Mesothelial cell of epicardium (in vitro differentiated cells): ENCODE measurements at places on chromosomes 1 and 21.

GRCh38 chr1:93708734-93709481 lies 27.3 kb upstream of the BCAR3 start:
- no peak for DNase-seq

DNA sequence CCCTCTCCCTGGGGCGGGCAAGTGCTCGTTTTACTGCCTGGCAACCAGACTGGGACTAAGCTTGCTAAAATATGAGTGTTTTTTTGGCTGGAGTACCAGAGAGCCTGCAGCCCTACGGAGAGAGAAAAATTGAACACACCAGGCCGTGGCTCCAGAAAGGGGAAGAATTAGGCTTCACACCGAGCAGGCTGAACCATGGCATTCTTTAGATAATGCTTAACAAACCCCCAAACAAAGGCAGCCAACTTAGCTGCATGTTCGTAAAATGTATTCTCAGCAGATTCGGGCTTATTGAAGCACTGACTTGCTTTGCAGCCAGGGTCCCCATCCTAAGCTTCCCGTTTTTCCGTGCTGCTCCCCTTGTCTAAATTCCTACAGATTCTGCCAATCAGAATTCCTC lies 76.6 kb downstream of the LMX1A start:
- DNase-seq, result no peak

DNA sequence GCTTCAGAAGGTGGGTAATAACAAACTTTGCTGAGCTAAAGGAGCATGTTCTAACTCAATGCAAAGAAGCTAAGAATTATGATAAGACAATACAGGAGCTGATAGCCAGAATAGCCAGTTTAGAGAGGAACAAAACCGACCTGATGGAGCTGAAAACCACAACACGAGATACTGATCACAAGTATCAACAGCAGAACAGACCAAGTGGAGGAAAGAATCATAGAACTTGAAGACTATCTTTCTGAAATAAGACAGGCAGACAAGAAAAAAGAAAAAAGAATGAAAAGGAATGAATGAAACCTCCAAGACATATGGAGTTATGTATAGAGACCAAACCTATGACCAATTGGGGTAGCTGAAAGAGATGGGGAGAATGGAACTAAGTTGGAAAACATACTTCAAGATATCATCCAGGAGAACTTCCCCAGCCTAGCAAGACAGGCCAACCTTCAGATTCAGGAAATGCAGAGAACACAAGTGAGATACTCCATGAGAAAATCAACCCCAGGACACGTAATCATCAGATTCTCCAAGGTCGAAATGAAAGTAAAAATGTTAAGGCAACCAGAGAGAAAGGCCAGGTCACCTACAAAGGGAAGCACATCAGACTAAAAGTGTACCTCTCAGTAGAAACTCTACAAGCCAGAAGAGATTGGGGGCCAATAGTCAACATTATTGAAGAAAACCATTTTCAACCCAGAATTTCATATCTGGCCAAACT lies 20.5 kb downstream of the CD84 start:
- DNase-seq, result no peak

GRCh38 chr1:107829036-107829770 lies 135.8 kb downstream of the VAV3 start:
- no peak for DNase-seq

- DNase-seq, result no peak
Observed at GRCh38 chr21:26777166-26777565, 68.0 kb downstream of the ADAMTS1 start.

DNA sequence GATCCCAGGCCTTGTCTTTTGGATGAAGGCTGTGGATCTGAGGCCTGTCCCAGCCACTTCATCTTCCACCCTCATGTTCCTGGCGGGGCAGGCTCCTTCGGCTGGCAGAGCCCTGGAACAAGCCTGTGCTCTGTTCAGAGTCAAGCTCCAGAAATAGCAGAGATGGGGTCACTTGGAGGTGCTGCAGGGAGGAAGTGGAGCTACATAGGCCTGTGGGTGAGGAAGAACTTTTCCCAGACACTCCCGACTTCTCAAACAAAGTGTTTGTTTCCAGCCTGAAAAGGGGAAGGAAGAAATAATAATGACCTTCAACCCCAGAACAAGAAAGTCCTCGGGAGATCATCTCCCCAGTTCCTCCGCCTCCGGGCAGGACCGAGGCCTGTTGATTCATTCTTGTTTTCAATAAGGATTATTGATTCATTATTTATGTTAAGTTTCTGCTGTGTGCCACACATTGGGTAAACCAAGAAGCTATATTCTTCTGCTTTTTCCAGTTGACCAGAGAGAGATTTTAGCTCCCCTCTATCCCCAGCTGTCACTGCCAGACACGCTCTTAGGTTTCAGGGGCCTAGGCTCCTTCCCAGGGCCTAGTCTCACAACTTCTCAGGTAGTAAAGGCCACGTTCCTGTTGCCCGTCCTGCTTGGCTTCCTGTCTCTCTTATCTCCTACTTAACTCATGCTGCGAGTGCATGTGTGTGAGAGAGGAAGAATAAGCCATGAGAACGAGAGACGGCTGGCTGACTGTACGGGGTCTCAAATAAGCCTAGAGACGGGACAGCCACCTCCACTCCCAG lies 16.9 kb downstream of the IKBKE start:
- DNase-seq, result no peak

DNA sequence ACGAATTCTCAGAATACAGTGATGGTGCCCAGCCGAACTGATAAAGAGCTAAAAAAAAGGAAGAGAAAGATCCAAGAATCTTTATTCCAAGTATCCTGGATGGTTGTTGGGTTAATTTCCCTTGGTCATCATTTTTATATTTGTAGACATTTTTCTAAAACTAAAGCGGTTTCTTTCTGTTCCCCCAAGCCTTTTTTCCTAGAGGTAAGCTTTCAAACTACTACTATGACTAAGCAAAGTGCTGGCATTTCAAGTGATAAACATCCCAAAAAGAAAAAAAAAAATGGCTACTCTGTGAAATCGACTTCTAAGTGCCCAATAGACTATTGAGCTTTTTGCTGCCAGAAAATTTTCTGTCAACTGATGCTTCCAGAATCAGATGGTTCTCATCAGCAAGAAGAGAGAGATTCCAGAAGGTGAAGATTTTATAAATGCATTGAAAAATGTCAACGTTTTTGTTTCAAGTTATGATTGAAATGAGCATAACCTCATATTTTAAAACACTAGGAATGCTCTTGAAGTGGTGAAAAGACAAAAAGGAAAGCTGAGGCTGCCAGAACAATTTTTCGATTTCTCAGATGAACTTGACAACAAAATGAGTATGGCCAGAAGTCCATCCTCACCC lies 96.1 kb upstream of the ZC3H11B start:
- no peak for DNase-seq

DNA sequence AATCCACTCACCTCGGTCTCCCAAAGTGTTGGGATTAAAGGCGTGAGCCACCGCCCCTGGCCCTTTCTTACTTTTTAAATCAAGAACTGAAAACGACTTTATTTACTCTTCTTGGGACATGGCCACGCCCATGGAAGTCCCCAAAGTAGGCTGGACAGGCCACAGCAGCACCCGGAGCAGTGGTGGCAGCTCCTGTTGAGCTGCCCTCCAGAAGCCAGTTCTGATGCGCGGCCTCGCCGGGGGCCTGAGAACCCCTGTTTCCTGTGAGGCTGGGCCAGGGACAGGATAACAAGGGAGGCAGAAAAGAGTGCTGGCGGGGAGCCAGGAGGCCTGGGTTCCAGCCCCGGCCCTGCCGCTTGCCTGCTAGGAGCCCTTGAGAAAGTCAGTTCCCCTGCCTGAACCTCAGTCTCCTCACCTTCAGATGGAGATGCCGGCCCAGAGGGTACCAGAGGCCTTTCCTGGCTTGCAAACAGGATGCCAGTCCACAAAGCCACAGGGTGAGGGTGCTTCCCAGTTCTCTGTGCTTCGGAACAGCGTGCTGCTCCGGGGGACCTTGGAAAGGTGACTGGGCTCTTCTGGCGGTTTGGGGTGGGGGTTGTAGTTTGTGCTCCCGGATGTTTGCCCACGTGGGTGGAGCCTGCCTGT lies 59.4 kb downstream of the RUNX3 start:
- DNase-seq, result no peak

DNA sequence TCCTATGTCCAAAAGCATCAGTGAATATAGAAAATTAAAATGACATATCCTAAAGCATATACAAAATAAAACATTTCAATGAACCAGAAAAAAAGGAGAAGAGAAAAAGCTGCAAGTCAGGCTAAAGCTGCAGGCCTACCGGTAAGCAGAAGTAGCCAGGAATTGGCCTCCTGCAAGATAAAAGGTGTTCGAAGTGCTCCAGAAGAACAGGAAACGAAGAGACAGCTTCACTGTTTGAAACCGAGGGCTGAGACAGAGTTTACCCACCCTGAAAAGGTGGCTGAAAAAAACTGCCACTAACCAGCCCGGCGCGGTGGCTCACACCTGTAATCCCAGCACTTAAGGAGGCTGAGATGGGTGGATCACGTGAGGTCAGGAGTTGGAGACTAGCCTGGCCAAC lies 37.4 kb downstream of the NSL1 start:
- no peak for DNase-seq
